ENCODE measurements at places on chromosomes 2 and 18.

GRCh38 chr2:187136646-187137045, 287.7 kb upstream of the ZSWIM2 start:
- DNase-seq: no peak

DNA sequence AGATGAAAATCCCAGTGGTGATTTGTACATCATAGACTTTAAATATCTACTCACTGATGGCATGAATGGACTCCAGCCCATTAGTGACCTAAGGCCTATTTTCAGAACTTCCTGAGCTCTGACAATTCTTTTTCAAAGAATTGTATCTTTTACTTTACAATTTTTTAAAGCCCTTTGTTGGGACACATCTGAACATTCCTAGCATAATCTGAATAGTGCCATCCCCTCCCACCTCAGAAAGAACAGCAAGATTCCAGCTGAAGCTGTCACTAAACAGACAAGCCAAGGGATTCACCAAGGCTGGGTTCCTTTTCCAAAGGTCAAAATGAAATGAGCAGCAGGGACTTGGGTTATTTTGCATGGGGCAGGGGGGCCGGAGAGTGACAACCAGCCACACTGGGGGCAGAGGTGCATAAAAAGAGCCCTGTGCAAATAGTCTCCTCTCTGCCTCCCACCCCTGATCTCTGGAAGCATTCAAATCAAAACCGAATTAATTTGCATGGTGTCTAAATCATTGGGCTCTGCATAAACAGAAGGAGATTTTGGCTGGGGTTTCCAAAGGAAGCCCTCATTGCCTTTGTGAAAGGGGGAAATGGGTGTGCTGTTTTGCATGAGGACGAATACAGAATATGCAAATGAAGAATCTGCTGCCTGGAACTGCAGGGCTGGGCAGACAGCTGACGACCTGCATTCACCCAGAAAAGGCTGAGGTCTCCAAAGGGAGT, 17.2 kb downstream of the EPHA4 start:
- no peak for DNase-seq

DNA sequence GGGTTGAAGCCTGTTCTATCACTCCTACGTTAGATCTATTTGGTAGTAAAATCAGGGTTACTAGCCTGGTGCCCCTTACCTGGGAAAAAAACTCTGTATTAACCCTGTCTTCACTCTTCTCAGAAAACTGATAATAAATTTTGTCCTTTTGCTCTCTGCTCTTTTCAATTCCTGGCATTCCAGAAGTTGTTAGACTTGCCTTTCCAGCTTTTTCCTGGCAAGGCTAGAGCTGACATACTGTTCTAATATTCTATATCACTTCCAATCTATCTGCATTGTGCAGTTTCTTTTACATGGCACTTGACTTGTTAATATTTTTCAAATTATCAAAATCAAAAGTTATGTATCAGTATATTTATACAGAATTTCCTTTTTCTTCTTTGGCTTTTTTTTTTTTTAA, 162.2 kb downstream of the FIGN start:
- DNase-seq: no peak

DNA sequence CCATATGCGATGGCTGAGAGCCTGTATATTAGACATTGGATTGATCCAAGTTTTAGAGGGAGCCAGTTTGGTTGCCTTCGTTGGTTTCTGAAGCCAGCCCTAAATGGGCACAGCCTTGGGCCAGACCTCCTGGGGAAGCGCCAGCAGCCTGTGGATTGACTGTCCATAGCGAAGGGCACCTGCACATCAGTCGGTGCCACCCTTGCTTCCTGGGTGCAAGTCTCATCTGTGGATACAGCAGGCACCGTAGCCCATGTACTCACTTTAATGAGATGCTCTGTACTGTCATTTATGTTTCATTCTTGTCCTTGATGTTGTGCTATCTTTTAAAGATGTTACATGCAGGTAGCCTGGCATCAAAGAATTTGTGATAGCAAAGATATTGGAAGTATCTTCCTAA, 536.4 kb upstream of the NRP2 start:
- DNase-seq: no peak

- no peak for DNase-seq
Observed at GRCh38 chr2:30239986-30240752, 8.8 kb downstream of the LBH start.

GRCh38 chr2:215618145-215618544, 182.3 kb upstream of the FN1 start:
- DNase-seq: no peak

- no peak for DNase-seq
Observed at GRCh38 chr2:95353613-95354468, 48.7 kb upstream of the FAHD2A start.

- no peak for DNase-seq
Observed at GRCh38 chr2:235201756-235202155, 249.9 kb downstream of the SH3BP4 start.

- no peak for DNase-seq
Observed at GRCh38 chr2:191857886-191858285, 11.0 kb upstream of the CAVIN2 start.

DNA sequence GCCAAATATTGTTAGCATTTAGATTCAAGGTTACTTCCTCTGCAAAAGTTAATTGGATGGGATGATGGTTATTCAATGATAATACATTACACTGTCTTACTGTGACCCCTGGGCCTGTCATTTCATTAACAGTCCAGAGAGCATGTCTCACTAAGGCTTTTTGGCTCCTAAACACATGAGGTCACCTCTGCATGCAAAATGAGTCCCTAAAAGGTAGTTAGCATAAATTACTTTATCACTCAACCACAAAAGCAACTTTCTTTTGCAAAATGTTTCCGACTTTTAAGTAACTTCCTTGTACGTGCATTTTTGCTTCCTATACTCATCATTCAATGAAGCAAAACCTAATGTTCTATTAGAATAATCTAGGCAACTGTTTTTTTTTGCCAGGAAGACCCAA, 16.8 kb upstream of the AGFG1 start:
- DNase-seq: no peak

GRCh38 chr2:199997296-199997695, 41.9 kb downstream of the MAIP1 start:
- no peak for DNase-seq

DNA sequence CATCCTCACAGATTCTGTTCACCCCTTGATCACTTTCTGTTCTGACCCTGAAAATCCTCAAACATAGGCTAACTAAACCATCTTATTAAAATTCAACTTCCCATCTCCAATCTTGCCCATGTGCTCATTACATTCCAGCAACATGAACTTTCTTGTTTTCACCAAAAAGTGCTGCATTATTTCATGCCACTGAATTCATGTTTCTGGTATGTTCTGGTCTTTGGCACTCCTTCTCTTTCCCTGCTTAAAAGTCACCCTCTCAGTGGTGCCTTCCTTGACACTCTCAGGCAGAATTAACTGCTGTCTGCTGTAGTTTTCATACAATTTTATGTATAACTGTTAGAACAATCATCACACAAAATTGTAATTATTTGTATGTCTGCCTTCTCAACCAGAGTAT, 247.7 kb upstream of the RBMS1 start:
- no peak for DNase-seq
